T-helper 1 cell (primary cell): ENCODE measurements at places on chromosomes 7 and 10.

- no peak for DNase-seq
These were observed at the start of gene SLC29A4 for GRCh38 chr7:5282543-5283316. Gene SLC29A4 (plus strand): TSS chr7:5282943. CDS start chr7:5287817, 4,874 bp downstream.

GRCh38 chr7:134792968-134793367 lies 13.5 kb downstream of the CALD1 start:
- no peak for DNase-seq

DNA sequence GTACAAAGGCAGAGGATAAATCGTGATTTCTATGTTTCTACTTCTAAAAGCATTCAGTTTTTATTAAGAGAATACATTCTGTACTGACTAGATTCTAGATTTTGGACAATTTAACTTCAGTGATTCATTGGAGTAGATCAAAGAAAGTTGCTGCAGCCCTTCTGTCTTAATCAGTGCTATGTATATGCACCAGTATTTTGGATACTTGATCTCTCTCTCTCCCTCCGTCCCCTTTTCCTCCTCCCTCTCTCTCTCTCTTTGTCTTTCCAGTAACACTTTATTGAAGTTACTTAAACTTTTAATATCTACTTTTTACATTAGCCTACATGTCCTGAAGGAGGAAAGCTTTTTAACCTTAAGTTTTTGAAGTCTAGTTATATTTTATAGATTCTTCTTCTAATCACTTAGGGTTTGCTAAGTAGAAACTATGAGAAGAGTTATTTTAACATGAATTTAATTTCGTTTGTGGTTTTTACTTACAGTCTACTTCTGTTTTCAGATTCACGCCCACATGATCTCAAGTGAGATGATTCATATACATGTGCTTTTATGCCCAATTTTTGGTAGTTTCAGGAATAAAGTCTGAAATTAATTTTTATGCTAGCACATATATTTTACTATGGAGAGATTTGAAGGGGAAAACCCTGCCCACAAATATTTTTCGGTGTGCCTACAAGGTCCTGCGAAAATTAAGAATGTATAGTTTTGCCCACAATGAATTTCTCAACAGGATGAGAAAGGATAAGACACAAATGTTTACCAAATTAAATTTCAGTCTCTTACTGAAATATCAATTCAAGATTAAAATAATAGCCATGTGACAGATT lies 9.1 kb downstream of the MDFIC start:
- DNase-seq = no peak

DNA sequence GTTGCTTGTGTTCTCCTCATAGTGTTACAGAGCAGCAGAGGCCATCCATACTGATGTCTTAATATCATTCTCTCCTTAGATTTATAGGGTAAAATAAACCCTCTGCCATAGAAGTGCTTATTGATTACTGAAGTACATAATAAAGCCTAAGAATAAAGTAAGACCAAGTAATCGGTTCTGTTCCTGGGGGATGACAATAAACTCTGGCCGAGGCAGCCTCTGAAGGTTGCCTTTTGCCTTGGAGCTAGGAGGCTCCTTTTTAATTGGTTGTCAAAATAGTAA lies 711.6 kb upstream of the GALNT17 start:
- DNase-seq = no peak

- no peak for DNase-seq
These were observed 562.6 kb upstream of the GALNT17 start for GRCh38 chr7:70569335-70569819.

GRCh38 chr10:31383810-31384588 lies 65.0 kb downstream of the ZEB1 start:
- DNase-seq = no peak

DNA sequence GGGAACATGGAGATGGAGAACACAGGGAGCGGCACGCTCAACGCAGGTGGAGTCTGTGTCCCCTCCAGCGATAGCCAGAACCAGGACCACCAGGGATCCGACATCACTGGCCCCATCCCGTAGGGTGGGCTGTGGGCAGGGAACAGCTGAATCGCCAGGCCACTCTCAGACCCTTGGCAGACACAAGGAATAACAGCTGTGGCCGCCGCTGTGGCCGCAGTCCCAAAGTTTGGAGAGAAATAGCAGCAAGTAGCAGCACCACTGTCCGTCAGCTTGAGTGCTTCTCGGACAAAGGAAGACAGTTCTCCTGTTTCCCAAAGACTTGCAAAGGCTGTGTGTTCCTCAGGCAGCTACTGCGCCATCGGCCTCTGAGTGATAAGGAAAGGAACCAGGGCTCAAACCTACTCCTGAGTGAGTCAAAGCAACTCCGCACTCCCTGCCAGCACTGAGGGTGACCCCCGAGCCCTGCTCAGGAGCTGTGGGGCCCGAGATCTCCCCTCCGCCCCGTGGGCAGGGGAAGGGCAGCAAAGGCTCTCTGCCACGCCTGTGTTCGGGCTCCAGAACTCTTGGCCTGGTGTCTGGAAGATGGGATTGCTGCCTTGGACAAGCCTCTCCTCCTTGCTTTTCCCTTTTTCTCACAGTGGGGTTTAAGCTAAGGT lies 82.3 kb upstream of the FAM20C start:
- no peak for DNase-seq

GRCh38 chr10:60905580-60905979 lies 38.4 kb downstream of the RHOBTB1 start:
- DNase-seq = no peak

DNA sequence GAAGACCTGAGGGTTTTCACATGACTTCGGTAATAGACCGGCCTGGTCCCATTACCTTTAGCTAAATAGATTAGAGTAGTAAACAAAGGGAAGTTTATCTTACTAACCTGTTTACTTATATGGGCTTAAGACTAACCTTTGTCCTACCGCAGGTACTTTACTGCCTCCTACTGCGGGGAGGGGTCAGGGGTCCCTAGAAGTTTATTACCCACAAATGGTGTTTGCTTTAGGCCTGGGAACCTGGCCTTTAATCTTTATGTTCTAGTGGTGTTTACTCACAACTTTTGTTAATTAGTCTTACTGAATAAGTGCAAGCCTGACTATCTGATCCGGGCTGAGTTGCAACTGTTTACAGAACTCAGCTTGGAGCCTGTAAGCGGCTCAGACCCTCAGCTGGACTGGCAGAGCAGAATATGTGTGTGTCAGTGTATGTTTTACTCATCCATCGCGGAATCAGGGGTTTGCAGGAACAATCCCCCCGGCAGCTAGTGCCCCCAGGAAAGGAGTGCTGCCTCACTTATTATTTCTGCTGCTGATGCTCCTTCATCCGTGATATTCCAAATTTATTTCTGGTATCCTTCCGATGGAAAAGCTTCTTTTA lies 578.9 kb upstream of the SEMA3D start:
- DNase-seq = no peak

- DNase-seq = no peak
These were observed 62.0 kb downstream of the TNRC18 start for GRCh38 chr7:5361446-5362127.

DNA sequence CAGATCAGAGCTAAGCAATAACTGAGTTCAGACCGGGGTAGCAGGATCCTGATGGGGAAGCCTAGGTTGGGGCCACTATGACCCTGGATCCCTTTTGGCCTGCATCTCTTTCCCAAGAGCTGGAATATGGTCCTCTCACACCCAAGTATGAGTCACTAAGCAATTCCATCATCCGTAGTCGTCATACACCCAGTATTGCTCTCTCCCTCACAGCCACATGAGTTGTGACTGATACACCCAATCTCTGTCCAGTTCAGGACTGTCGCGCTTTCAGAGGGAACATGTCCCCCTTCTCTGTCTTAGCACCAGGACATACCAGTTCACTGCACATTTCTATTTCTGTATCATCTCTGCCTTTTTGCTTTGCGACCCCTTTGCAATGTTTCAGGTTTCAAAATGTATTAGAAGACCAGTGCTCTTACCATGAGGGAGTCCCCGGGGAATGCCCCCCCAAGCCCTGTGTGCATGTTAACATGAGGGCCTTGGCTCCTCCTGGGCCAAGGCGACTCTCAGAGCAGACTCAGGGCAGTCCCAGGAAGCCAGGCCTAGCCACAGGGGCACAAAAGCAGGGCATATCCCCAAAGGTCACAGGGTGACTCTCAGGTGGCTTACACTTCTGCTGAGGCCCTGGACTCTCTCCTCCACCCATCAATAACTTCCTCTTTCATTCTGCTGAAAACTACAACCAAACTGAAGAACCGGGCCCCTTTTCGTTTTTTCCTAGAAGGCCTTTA lies 75.3 kb upstream of the SAMD8 start:
- DNase-seq = no peak

DNA sequence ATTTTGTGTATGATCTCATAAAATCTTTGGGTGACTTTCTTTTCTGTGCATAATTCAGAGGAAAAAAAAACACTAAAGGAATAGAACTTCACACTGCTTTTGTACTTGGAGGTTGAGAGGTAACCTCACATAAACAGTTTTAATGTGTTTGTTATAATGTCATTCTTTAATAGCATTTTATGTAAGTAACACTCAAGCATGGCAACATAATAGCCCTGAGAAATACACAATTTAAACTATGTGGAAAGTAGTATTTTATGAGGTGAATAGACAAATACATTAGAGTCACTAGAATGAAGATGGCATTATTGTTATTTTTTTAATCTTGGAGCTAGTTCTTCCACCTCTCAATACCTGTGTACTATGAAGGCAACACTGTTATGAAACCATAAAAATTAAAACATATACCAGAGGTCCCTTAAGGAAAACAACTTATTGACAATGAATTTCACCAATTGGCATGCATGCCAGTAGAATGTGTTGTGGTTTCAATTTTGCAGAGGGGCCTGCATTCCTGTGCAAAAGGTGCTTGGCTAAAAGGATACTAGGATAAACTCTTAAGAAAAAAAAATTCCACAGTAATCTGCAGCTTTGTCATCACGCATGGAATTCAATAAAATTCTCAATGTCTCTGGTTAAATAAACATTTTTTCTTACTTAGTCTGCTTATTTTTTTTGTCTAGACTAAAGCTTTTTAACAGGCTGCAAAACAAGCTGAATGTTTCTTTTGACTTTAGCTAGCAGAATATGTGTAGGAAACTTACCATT lies 102.5 kb downstream of the CD36 start:
- DNase-seq = no peak

DNA sequence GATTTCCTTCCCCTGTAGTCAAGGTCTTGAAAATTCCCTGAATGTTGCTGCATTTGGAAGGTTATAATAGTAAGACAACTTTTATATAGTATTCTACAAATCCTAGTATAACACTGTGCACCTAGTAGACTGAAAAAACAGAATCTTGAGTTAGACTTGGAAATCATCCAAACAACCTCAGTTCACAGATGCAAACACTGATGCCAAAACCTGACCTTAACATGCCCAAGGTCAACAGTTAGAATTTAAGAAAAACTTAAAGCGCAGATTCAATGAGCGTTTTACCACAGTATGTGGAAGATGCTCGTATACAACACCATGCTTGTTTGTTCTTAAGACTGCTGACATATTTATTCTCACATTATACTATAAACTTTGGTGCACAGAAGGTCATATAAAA lies 3.0 kb downstream of the PIP4K2A start:
- no peak for DNase-seq
